ENCODE measurements at places on chromosomes 2 and 18.
A peak's percentile ranks its signal among the peaks of the same experiment; 100 is the strongest.

DNA sequence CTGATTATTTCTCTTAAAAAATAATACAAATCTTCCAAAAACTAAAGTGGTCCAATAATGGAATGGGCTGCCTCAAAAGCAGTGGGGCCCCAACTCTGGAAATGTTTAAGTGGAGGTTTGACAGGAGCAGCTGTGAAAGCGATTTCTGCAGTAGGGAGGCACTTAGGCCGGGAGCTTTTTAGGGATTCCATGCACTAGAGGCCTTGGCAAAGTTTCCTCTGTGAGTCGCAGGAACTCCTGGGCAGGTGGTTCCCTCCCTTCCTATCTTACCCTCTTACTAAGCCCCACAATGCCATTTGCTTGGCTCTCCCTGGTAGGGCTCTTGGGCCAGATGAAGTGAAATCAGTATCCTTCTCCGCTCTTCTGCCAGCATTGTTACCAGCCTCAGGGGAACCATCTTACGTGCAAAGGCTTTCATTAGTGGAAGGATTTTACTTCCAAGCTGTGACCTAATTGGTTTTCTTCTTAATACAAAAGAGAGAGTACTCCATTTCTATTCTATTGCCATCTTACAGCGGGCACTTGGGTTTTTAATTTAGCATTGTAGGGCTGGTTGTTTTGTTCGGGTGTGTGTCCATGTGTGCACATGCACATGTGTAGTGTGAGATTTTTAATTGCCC lies 34.3 kb upstream of the C18orf32 start:
- DNase-seq: no peak

DNA sequence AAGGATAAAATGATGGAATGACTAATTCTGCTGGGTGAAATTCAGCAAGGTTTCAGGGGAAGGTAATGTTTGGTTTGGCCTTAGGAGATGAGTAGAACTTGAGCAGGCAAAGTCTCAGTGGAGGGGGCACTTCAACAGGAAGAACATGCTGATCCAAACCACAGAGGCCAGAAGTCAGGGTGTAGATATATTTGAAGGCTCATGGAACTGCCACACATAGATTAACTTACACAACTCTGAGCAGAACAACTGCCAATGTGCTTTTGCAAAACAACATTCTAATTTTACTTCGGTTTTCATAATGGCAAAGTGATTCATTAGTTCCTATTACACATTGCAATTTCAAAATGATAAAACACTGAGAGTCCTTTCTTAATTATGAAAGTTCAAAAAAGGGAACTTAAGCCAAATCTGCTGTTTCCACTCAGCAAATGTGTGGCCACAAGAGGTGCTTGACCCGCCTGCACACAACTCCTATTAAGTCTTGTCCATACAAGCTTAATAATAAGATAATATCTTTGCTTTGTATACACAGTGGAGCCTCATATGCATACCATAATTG lies 284.8 kb downstream of the MREG start:
- no peak for DNase-seq

DNA sequence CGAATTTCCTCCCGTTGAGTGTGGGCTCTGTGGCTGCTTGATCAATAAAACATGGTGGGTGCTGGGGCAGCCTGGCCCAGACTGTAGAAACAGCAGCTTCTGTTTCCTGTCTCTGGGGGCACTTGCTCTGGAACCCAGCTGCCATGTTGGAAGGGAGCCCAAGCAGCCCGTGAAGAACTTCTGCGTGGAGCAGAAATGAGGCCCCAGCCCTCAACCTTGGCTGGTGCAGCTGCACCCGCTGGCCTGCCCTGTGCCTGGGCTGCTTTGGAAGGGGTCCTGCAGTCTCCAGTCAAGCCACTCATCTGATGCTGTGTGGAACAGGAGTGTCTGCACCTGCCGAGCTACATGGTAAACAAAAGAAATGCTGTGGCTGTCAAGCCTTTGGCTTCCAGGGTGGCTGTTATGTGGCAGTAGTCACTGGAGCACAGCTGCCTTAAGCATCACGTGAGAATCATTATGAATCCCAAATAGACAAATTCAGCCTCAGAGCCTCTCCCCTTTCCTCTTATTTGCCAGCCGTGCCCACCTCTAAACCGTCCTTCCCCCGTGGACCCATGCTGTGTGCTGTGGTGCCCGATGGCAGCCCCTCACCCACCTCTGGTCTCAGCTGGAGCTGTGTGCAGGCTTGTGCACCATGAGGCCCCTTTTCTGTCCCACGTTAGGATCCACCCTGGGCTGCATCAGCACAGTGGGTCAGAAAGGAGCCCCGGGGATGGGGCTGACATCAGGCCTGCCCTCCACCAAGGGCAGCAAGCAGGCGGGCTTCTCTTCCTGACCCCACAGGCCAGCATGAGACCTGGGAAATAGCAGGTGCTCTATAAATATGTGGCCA lies 134.0 kb upstream of the HDAC4 start:
- peak; percentile 2 for DNase-seq

DNA sequence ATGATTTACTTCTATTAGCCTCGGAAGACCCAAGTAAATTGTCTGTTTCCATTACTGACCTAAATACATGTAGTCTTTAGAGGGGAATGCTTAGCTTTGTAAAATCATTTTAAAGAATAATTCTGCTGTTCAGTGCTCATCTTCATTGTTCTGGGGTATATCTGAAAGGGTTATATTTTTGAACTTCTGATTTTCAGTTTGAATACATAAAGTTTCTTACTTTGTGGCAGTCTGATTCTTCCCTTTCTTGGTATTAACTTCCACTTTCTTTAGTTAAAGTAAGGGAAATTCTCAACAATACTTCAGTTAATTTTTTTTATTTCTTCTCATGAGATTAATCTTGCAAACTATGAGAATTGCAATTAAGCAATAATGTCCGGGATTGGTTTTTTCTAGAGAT lies 148.4 kb downstream of the DOCK10 start:
- DNase-seq: no peak

DNA sequence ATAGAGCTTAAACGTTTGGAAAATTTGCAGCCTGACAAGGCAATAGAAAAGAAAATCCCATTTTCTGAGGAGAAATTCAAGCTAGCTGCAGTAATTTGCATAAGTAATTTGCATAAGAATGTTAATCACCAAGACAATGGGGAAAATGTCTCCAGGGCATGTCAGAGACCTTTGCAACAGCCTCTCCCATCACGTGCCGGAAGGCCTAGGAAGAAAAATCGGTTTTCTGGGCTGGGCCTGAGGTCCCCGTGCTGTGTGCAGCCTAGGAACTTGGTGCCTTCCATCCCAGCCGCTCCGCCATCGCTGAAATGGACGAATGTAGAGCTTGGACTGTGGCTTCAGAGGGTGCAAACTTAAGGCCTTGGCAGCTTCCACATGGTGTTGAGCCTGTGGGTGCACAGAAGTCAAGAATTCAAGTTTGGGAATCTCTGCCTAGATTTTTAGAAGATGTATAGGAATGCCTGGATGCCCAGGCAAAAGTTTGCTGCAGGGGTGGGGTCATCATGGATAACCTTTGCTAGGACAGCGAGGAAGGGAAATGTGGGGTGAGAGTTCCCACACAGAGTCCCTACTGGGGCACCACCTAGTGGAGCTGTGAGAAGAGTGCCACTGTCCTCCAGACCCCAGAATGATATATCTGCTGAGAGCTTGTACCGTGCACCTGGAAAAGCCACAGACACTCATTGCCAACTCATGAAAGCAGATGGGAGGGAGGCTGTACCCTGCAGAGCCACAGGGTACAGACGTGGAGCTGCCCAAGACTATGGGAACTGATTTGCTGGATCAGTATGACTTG lies 164.6 kb downstream of the GULP1 start:
- no peak for DNase-seq

GRCh38 chr2:164651361-164651760 lies 30.1 kb upstream of the GRB14 start:
- no peak for DNase-seq

- DNase-seq: no peak
Observed at GRCh38 chr2:52107124-52107523, 1075.2 kb upstream of the NRXN1 start.

- DNase-seq: no peak
Observed at GRCh38 chr2:235749771-235750160, 255.9 kb downstream of the AGAP1 start.

GRCh38 chr2:64862623-64863022 lies 126.6 kb upstream of the SLC1A4 start:
- DNase-seq: no peak

DNA sequence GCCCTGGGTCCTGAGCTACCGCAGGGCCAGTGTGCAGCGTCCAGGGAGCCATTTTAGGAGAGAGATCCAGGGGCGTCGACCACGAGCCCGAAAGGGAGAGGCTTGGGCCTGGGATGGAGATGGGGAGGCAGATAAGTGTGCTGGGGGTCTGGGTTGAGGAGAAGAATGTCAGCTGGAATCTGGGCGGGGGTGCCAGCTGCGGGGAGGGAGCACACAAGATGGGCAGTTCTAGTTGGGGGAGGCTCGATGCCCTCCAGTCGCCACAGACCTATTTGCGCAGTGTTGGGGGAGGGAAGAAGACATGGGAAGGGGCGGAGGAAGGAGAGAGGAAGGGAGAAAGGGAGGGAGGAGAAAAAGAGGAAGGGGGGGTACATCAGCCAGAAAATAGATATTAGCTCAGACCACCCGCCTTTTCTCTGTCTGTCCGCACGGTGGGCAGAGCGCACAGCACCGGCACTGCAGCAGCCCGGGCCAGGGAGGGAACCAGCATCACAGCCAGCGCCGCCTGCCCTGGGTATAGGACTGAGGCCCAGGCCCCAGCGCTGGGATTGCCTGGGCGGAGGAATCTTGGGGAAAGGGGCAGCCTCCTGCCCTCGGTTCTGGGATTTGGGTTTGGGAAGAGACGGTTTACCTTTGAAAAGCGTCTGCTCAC lies 1.9 kb upstream of the HOXD11 start:
- no peak for DNase-seq

DNA sequence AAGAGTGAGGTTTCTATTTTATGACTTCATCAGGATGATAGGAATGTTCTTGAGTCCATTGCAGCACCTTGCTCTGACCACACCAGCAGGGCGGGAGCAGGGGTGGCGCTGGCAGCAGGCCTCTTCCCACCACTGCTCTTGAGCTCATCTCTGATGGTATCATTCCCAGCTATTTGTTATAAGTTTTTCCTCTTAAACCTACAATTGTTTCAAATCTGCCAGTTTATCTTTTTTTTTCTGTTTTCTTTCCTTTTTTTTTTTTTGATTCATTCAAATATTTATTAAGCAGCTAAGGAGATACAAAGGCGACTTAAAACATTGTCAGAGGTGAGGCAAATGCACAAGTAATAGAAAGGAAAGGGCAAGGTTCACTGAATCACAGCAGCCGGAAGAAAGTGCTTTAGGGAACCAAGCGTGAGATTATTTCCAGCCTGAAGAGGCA lies 28.7 kb downstream of the NIFK start:
- no peak for DNase-seq

- no peak for DNase-seq
Observed at GRCh38 chr18:10490401-10491165, 35.2 kb upstream of the NAPG start.

DNA sequence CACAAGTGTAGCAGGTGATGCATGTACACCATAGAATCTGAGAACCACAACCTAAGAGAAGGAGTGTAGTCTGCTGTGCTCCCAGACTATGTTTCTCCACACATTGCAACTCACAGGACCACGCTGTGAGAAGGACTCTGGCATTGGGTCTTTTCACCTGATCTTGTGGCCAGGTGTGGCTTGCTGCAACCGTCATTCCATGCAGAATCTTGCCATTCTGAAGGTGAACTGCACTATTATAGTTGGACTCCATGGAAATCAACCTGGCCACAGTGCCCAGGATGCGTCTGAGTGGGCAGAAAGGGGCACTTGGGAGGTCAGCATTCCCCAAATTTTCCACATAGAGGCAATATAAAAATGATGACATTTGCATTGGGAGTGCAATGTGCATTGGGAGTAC lies 122.2 kb downstream of the CAPN13 start:
- no peak for DNase-seq

Data from NCI-H2081 treated with DMSO at 0.1 percent for 48 hours (cell line).